ENCODE measurements at places on chromosomes 12 and 14.

DNA sequence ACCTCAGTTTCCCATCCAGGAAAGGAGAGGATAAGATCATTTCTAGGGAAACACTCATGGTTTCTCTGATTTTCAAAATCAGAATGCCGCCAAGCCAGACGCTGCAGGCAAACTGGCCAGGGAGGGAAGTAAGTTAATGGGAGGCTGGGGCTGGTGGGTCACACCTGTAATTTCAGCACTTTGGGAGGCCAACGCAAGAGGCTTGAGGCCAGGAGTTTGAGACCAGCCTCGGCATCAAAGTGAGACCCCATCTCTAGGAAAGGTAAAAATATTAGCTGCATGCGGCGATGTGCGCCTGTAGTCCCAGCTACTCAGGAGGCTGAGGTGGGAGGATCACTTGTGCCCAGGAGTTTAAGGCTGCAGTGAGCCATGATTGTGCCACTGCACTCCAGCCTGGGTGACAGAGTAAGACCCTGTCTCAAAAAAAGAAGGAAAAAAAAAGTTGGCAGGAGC is 587 bp downstream of the SELPLG start:
- no peak for DNase-seq

GRCh38 chr12:59734371-59734770 is 138.5 kb downstream of the SLC16A7 start:
- no peak for DNase-seq

GRCh38 chr12:107033758-107034739 is 47.1 kb upstream of the MTERF2 start:
- DNase-seq = no peak

- DNase-seq = no peak
Measured at GRCh38 chr14:73248108-73248868, 11.0 kb downstream of the PAPLN start.

DNA sequence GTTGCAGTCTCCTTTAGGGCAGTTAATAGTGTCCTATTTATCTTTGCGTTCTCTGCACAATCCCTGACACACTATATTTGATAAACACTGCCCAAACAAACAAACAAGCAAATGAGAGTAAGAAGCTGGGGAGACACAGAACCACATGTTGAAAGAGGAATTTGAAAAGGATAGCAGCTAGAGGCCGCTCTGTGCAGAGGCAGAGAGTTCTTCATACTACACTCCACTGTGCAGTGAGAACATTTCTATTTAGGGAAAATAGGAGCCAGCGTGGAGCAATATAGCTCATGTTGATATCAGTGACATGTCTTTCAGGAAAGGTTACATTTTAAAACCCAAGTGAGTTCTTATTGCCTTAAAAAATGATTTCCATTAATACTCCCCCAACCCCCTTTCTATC is 140.3 kb upstream of the SEL1L start:
- no peak for DNase-seq

DNA sequence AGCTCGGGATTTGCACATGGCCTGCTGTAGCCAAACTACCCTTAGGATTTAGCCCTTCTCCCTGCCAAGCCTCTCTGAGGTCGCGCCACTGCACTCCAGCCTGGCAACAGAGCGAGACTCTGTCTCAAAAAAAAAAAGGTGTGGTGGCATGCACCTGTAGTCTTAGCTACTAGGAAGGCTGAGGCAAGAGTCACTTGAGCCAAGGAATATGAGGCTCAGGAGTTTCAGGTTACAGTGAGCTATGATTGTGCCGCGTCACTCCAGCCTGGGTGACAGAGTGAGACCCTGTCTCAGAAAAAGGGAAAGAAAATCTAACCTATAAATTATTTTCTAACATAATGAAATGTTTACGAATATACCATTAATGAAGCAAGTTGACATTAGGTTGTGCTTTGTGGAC is 29.7 kb downstream of the ESRRB start:
- no peak for DNase-seq

DNA sequence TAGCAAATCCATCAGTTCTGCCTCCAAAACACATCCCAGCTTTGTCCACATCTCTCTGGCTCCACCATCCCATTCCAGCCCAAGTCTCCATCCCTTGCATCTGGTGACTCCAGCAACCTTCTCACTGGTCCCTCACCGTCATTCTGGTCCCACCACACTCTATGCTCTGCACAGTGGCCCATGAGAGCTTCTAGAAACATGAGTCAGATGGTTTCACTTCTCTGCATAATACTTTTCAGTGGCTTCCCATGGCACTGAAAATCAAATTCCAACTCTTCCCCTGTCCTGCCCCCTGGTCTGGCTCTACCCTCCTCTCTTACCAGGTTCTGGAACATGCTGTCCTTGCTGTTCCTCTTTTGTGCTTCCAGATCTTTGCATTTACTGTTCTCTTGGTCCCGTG is 17.2 kb upstream of the C12orf76 start:
- no peak for DNase-seq

GRCh38 chr12:62933602-62934238 is 1.2 kb downstream of the PPM1H start:
- DNase-seq = no peak

- no peak for DNase-seq
Measured at GRCh38 chr12:124508381-124509079, 58.9 kb downstream of the NCOR2 start.
